ENCODE measurements at places on chromosomes 5 and 9.

GRCh38 chr9:35757226-35757891 is 3.3 kb upstream of the MSMP start:
- peak; percentile 13 for DNase-seq

GRCh38 chr9:37839496-37840461 is 39.2 kb downstream of the DCAF10 start:
- no peak for DNase-seq

GRCh38 chr9:115133649-115134048 is 15.7 kb upstream of the TNC start:
- DNase-seq = no peak

GRCh38 chr5:126947146-126948010 is 83.0 kb downstream of the MARCHF3 start:
- DNase-seq = no peak

DNA sequence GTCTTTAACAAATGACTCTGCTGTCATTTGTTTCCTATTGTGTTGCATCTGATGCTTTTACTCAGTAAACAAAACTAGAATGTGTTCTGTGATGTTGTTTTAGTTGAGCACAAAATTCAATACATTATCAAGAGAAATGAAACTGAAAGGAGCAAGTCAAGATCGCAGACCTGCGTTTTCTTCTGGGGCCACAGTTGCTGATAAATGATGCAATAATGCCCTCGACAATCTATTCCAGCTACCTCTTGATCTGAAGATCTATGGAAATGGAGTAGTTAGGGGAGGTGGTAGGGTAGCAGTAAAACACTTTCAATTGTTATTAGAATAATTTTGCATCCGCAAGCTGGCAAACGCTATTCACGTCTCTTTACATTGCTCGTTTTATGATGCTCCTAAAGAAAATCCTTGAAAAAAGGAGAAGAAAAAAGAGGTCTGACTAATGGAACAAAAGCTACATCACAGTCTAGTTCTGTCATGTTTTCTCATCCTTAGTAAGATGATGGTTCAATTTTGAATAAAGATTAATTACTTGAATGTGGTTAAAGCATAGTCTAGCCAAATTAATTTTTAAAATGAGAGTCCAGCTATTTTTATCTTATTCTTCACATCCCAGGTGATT is 1.6 kb downstream of the ZNF366 start:
- DNase-seq = no peak

- DNase-seq = no peak
These were observed 5.6 kb upstream of the TBC1D13 start for GRCh38 chr9:128781187-128782070.

GRCh38 chr5:159458217-159458711 is 128.0 kb upstream of the IL12B start:
- DNase-seq = no peak

DNA sequence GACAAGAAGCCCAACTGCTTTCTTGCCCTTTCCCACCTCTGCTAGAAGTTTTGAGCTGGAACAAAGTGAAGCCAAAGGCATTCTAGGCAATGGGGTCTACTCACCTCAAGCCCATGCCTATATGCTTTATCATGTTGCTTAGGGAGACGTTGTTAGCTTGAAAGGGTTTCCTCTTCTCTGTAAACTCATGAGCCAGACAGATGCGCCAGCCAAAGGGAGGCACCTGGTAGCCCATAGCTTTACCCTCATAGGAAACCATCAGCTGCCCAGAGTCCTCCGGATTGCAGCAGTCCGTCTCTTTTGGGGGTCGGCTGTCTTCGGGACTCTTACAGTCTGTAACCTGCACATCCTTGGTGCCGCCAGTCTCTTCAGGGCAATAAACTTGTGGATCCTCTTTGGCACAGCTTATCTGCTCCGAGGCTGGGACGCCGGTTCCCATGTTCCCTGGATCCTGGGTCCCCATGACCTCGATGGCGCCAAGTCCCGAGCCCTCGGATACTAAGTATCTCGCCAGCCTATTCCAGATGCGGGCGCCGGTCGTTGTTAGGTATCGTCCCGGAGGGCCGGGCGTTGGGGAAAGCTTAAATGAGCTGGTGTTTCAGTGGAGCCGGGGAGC is 678 bp downstream of the GBA2 start:
- no peak for DNase-seq

DNA sequence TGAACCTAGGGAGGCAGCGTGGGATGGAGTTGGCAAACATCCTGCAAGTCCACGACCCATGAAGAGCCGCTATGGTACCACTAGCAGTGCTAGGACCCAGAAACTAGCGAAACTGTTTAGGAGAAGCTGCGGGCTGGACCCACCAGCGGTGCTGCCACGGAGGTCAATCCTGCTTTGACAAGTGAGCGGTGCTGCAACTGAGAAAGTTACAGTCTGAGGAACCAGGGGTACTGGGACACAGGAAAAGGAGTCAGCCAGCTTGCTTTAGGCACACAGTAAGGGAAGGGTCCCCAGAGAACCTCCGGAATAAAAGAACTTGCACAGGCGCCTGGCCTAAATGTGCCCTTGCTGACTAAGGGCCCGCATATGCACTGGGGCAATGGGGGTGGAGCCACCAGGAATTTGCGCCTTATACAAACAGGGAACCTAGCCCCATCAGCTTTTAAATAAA is 23.6 kb upstream of the ANXA2R start:
- DNase-seq = no peak

GRCh38 chr9:6945816-6946215 is 188.0 kb downstream of the KDM4C start:
- DNase-seq = no peak

GRCh38 chr5:163727028-163727427 is 221.6 kb downstream of the MAT2B start:
- DNase-seq = peak; percentile 16

DNA sequence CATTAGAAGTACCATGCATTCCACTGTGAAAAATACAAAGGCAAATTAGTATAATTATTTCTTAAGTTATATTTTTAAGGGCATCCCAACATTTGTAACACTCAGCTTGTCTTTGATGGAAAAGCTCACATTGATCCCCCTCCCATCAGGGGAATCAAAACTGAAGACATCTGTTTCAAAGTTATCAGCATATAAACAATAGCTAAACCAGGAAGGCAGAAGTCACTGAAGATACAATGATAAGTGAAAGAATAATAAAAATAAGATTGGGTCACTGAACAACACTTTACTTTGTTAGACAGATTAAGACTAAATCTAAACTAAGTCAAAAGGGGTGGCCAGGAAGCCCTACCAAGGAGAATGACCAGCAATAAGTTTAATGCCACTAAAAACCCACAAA is 801.9 kb upstream of the ACO1 start:
- no peak for DNase-seq

DNA sequence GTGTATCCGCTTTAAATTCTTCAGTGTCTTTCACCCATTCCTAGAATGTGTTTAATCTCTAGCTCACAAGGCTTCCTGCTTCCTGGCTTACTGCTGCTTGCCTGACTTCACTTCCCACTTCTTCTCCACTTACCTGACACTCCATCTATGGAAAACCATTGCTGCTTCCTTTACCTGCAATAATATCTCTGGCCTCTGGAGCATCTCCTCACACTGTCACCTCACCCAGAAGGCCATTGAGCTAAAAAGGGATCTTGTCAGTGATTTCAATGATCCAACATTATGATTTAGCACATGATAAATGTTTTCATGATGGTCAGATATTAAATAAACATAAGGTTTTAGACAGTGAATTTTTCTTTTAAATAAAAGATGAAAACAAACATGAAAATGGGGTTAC is 281.1 kb downstream of the MRPS30 start:
- DNase-seq = no peak

- no peak for DNase-seq
These were observed 14.2 kb downstream of the TAL2 start for GRCh38 chr9:105676351-105676923.

- no peak for DNase-seq
These were observed 28.5 kb downstream of the TRIO start for GRCh38 chr5:14171621-14172020.

DNA sequence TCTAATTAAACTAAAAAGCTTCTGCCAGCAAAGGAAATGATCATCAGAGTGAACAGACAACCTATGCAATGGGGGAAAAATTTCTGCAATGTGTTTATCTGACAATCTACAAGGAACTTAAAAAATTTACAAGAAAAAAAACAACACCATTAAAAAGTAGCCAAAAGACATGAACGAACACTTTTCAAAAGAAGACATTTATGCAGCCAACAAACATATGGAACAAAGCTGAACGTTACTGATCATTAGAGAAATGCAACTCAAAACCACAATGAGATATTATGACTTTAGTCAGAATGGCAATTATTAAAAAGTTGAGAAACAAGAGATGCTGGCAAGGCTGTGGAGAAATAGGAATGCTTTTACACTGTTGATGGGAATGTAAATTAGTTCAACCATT is 530.4 kb upstream of the DAB2 start:
- DNase-seq = no peak

GRCh38 chr9:93280661-93281259 is 96.8 kb downstream of the WNK2 start:
- no peak for DNase-seq

GRCh38 chr9:98117984-98118639 is 910 bp downstream of the TRIM14 start:
- DNase-seq = peak; percentile 62

DNA sequence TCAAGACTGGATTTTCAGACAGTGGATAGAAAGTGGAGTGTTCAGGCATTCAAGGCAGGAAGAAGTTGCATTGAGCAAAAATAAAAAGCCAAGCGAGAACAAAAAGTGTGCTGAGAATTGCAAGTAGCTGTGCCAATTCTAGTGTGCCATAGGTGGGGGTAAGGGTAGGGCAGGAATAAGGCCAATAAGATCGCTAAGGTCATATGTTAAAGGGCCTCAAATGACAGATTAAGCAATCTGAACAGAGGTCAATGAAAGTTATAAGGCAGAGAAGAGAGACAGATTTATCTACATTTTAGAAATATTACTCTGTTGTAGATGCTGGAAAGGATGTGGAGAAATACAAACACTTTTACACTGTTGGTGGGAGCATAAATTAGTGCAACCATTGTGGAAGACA is 36.4 kb downstream of the NADK2 start:
- no peak for DNase-seq

GRCh38 chr5:42994246-42994554 is 45.9 kb downstream of the ANXA2R start:
- no peak for DNase-seq

GRCh38 chr9:96217294-96217707 is 84.7 kb downstream of the HSD17B3 start:
- DNase-seq = no peak

GRCh38 chr9:100322954-100323536 is 29.7 kb downstream of the TEX10 start:
- peak; percentile 51 for DNase-seq

DNA sequence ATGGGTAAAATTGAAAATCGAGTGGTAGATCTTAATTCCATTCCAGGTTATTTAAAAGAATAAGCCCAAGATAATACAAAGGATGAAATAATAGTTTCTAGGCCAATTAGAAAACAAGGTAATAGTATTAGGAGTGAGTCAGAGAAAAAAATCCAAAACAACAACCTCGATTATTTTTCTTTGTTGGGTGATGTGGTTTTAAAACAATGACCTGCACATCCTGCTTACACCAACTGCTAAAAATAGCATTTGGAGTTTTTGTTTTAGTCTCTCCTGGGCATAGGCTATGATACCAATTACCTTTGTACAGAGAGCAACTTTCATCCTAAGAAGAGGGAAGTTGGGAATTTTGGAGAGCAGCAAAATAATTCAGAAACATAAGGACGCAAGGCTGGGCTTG is 101.7 kb upstream of the MYO10 start:
- DNase-seq = no peak

DNA sequence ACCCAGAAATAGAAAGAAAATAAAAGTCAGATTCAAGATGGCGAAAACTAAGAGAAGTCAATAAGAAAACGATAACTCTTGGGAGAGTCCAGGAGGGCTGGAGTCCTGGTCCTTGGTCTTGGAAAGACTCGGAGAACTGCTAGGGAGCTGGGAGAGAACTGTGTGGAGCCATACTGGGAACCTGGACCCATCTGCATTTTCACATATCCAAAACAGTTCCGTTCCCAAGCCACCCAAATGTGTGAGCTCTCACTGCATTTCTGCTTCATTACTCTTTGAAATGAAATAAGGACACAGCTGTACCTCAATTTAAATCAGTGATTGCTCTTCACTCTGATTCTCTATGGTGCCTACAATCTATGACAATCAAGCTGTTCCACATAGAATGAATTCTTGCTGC is 68.1 kb upstream of the CER1 start:
- DNase-seq = no peak

DNA sequence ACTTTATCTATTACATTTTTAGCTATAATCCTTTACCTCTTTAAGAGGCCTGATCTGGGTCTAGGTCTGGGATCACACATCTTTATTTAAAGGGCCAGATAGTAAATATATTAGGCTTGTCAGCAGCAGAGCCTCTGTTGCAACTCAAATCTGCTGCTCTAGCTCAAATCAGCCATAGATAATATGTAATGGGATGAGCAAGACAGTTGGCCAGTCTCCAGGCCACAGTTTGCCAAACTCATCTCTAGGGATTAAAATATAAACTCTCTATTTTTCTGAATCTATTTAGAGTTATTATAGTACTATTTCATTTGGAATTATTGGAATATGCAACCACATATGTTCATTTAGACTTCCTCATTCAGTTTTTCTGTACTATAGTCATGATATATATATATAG is 115.9 kb upstream of the MINAR2 start:
- DNase-seq = no peak

DNA sequence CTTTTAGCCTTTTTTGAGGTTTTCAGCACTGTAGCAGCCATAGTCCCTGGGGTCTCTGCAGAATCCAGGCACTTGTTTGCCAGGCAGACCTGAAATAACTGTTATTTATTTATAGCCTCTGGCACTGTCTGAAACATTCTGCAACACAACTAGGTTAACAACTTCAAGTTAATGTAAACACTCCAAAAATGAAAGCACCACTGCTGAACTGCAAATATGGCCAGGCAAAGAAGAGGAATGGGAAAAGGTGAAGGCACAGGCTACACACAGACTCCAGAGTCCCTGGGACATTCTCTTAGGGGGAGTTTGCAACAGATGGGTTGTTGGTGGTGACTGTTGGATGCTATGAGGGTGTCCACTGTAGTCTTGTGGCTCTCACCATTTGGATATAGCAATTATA is 369.0 kb downstream of the MAT2B start:
- no peak for DNase-seq
